ENCODE measurements at places on chromosomes 13 and 19.
A peak's percentile ranks its signal among the peaks of the same experiment; 100 is the strongest.

- DNase-seq: no peak
Observed at GRCh38 chr13:113402471-113403254, 38.7 kb upstream of the GRTP1 start.

- no peak for DNase-seq
Observed at GRCh38 chr19:45306518-45307027, 16.1 kb downstream of the CKM start.

DNA sequence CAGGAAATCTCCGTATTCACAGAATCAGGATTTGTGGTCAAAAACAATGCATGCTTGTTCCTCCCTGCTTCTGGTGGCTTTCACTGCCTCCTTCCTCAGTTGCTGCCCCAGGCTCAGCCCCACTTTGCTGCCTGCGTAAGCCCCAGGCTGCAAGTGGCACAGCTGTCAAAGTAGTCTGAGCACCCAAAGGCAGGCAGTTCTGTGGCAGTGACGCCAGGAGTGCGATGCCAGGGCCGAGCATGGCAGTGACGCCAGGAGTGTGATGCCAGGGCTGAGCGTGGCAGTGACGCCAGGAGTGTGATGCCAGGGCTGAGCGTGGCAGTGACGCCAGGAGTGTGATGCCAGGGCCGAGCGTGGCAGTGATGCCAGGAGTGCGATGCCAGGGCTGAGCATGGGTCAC, 77.3 kb upstream of the GPR183 start:
- no peak for DNase-seq

GRCh38 chr19:16596399-16596798, 24.2 kb upstream of the SLC35E1 start:
- no peak for DNase-seq

DNA sequence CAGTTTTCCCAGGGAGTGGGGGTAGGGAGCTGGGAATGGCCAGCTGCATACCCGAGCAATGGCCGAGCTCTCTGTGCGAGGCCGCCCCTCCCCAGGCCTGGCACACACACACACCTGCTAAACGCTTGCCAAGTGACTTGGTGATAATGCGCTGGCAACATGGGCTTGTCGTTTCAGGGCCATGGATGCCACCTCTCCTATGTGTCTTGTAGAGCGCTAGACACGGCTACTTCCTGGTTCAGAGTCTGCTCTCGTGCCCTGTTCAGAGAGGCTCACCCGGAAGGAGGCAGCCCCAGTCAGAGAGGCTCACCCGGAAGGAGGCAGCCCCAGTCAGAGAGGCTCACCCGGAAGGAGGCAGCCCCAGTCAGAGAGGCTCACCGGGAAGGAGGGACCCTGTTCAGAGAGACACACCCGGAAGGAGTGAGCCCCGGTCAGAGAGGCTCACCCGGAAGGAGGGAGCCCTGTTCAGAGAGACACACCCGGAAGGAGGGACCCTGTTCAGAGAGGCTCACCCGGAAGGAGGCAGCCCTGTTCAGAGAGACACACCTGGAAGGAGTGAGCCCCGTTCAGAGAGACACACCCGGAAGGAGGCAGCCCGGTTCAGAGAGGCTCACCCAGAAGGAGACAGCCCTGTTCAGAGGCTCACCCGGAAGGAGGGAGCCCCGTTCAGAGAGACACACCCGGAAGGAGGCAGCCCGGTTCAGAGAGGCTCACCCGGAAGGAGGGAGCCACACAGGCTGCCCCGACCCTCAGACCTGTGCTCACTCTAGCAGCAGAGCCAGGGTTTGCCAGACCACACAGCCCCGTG, 4.2 kb downstream of the ADPRHL1 start:
- DNase-seq: peak; percentile 39

GRCh38 chr19:34232566-34233481, 21.5 kb upstream of the GARRE1 start:
- DNase-seq: no peak

- no peak for DNase-seq
Observed at GRCh38 chr13:38618336-38618735, 68.5 kb upstream of the FREM2 start.

DNA sequence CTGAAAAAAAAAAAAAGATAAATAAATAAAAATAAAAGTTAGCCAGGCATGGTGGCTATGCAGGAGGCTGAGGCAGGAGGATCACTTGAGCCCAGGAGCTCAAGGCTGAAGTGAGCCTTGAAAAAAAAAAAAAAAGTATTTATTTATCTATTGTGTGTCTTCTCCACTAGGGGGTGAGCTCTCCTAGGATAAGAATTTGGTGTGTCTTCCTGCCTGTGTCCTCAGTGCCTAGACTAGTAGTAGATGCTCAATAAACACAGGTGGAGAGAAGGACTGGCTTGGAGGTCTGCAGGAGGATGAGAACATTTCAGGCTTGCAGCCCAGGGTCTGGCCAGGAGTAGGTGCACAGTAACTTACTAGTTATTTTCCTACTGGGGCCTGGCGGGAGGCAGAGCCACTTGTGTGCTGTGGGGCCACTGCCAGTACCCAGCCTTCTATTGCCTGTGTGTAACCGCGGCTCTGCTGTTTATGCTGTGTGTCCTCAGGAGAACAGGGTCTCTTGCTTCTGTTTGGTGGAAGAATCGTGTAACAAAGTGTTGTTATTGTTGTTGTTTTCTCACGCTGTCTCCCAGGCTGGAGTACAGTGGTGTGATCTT, 5.4 kb downstream of the LMTK3 start:
- no peak for DNase-seq

GRCh38 chr19:56821209-56821608, 19.3 kb downstream of the PEG3 start:
- no peak for DNase-seq

DNA sequence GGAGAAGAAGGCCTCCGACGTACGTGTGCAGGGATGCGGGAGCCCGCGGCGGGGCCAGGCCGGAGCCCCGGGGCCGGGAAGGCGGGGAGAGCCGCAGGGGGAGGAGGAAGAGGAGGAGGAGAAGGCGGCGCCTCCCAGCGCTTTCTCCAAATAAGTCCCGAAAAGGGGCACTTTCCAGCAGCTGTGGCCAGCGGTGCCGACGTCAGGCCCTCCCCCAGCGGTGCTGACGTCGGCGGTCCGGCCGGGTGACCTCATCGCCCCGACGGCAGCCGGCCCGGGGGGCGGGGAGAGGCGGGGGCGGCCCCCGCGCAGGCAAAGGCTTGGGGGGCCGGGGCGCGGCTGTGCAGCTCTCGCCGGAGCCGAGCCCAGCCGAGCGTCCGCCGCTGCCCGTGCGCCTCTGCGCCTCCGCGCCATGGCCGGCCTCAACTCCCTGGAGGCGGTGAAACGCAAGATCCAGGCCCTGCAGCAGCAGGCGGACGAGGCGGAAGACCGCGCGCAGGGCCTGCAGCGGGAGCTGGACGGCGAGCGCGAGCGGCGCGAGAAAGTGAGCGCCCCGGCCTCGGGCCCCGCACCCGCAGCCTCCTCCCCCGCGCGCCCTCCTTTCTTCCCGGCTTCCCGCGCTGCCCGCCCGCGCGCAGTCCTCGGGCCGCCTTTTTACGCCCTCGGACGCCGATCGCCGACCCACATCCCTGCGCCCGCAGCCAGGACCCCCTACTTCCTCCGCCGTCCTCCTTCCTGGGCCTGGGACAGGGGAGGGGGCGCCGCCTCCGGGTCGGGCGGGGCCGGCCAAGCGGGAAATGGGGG, at the start of gene TPM4:
TSS of gene TPM4 (plus strand) at position 342 of the 804 bp plus-strand sequence. CDS start at position 413, 71 bp downstream.
- DNase-seq: peak; percentile 72

DNA sequence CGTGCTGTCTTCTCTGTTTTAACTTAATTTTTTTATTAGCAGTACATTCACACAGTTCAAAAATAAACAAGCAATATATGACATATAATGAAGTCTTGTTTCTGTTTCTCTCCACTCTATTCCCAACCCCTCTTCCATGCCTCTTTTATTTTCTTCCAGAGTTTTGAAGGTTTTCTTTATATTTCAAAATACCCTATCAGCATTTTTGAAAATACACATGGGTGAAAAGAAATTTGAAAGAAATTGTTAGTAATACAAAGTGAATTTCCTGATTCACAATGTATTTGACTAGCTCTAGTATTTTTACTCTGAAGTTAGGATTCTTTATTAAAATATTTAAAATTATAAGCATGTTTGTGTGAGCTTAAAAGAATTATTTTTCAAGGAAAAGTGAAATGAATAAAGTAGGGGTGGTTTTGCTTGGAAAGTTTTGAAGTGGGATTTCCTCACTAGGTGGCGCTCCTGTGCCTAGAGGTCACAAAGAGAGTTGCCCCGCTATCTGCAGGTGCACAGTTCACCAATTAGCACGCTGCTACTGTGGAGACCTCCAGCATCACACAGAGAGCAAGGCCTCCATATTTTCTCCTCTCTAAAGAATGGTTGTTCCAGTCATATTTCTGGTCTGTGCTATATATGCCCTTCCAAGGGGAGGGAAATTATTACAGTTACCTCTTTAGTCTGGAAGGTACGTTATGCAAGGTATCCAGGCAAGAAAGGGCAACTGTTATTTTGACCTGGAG, 37.6 kb downstream of the SOX21 start:
- peak; percentile 16 for DNase-seq

GRCh38 chr13:20492641-20493040, 33.0 kb downstream of the CRYL1 start:
- DNase-seq: peak; percentile 55

DNA sequence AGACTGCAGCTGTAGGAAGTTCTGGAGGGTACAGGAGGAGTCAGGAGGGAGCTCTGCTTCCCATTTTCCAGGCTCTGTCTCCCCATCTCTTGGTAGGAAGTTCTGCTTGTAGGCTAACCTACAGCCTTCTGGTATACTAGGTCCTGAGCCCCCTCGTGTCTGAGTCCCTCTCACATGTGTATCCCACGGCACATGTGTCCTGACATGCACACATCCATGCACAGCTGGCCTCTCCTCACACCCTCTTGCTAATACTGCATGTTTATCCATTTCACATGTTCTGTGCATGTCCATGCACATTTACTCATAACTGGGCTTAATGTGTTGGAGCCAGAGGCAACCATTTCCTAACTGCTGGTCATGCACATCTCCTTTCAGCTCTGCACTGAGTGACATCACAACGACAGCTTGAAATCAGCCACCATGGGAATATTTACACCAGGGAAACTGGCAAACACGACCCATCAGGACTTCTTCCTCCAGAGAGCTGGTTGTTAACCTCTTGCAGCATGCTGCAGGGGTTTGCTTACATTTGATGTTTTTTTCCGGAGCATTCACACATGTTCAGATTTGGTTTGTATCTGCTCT, 3.0 kb downstream of the CD209 start:
- DNase-seq: no peak

GRCh38 chr13:40637643-40638042, 28.8 kb downstream of the FOXO1 start:
- no peak for DNase-seq

DNA sequence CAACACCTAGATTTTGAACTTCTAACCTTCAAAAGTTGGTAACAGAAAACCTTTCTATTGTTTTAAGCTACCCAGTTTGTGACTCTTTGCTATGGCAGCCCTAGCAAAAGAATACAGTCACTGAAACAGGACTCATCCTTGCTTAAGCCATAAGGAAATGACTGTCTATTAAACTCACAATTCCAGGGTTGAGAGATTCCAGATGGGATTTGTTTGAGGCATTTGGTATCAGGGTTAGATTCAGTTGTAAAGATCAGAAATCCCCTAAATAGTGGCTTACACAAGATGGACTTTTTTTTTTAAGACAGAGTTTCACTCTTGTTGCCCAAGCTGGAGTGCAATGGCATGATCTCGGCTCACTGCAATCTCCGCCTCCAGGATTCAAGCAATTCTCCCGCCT, 41.1 kb upstream of the RGCC start:
- DNase-seq: no peak

GRCh38 chr13:60957816-60958215, 457.8 kb downstream of the PCDH20 start:
- no peak for DNase-seq

DNA sequence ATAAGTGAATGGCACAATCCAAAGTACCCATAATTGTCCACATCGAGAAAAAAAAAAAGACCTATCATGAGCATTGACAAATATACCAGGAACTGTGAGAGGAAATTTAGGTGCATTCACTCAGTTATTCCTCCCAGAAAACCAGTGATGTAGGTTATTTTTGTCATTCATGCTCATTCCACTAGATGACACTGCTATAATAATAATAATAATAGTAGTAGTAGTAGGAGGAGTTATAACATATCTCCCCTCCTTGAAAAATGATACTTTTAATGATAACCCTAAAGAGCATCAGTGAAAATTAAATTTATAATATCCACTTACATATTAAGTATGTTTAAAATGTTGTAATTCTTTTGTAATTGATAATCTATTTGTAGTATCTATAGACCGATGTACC, 463.9 kb upstream of the MIR17HG start:
- no peak for DNase-seq

DNA sequence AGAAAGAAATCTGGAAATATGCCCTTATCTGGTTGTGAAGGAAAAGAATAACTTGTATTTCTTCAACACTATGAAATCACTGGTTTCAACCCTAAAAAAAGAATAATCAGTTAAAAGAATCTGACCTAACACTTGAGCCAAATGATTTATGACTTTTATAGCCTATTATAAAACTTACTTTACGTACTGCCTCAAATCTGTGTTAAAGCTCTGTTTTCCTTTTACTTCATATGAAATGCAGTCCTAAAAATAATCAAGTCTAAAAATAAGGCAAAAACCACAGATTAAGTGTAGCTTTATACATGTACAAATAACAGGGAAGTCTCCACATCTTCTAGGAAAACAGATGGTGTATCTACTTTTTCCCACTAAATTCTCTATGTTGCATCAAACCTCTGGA, 101.3 kb downstream of the VWA8 start:
- DNase-seq: no peak

DNA sequence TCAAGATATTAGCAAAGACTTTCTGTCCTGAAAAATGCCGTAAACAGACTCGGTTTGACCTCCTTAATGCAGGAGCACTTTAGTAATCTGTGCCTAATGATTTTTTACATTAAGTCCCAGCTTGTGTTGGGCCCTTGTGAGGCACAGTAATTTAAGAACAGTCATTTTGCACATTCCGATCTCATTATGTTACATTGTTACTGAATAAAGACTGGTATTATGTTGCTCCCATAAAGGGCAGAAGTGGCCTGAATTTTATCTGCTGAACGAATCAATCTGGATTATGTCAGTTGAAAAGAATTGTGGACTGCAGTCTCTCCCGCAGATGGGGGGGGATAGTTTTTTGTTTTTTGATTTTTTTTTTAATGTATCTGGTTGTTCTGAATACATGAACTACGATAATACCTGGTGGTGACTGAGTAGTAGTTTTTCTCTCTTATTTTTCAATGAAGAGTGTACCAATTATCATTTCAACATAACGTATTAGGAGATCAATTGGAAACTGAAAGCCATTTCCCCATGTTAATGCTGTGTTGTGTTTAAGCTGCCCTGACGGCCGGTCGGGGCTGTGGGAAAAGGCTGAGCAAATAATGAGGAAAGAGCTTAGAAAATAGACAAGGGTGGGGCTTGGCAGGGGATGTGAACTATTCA, 290.2 kb downstream of the ZNF536 start:
- no peak for DNase-seq

- no peak for DNase-seq
Observed at GRCh38 chr13:111467111-111467890, 146.9 kb downstream of the TEX29 start.

DNA sequence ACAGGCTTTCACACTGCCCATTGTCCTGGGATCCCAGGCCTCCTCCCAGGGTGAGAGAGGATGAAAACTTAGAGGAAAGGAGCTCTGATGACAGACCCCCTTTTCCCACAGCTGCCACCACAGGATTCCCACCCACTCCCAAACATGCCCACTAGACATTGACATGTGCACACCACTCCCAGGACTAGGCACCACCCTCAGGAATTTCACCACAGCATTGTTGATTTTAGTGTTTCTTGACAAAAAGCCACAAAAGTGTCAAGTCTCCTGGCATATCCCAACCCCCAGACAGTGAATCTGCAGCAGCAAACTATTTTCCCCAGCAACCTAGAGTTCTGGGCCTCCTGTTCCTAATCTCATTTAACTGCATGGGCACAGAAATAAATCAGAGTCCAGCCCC, 10.1 kb downstream of the ZNF714 start:
- DNase-seq: no peak

GRCh38 chr19:10289836-10290356, at the start of gene ICAM5:
TSS of gene ICAM5 (plus strand) at chr19:10289952. CDS start at chr19:10290044, 92 bp downstream.
- peak; percentile 49 for DNase-seq

Data from memory B cell (primary cell).